ENCODE measurements at places on chromosomes 7 and 10. TPM values are rescaled to one million over a fixed set of nuclear protein-coding genes. Genes with fewer than 3 reads are reported as not detected.

DNA sequence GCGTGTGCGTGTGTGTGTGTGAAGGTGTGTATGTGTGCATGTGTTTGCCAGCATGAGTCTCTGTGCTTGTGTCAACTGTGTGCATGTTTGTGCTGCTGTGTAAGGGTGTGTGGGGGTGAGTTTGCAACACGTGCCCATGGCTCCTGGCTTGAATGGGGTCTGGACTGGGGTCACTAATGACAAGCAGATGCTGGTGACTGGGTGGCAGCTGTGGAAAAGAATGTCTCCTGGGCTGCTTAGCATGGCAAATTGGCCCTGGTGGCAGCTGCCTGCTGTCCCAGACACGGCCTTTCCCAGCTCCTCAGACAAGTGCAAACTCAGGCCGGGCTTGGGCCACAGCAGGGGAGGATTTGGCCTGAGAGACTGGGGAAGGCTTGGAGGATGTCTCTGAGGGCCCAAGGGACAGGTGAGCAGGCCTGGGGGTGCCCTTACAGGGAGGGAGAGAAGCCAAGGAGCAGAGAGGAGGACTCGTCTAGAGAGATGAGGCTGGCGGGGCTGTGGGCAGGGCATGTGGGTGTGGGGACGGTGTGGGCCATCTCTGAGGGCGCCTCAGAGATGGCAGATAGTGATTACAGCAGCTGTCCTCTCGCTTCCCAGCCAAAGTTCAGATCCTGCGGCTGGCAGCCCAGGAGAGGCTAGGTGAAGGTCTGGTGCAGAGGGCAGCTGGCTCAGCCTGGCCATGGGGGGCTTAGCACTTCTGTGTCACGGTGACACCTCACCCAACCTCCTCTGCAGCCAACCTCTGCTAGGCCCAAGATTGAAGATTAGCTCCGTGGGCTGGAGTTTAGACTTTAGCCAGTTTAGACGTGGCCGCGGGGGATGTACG is 1.5 kb downstream of the AQP1 start:
- no peak overlapping the region for H3K4me3 ChIP-seq
- no peak overlapping the region for H3K27ac ChIP-seq
- no peak for DNase-seq
- H3K36me3 ChIP-seq: no peaks in the 10 kb centered on the region

DNA sequence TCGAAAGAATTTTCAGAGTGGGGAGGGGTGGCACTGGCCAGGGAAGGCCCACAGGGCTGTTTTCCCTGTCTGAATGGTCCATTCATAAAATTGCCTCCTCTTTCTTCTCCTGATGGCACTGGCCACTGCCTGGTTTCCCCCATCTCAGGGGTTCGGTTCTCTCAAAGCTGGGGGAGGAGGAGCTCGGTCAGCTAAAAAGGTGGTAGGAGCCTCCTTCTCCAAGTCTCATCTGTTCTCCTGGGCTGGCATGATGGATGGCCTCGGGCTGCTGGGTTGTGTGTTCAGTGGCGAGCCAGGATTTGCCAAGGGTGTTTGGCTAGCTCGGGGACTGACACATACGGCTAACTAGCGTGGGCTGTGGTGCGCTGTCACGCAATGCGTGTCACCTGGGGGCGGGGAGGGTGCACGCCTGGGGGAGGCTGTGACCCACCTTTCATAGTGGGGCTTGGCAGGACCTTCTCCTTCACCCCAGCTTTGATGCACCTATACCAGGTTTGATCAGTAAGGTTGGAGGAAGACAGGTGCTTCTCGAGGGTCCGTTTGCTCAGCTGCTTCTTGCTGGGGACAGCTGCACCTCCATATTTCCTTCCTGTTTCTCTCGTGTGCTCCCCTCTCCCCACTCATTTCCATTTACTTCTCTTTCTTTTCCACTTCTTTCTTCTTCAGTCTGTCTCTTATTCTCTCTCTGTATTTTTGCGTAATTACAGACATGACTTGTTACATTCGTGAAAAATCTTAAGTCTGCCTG is 36.3 kb downstream of the RBM20 start:
- H3K27ac ChIP-seq: no peak overlapping the region
- peaks cover 11% of the 10 kb centered on the region for H3K27me3 ChIP-seq
- H3K36me3 ChIP-seq: no peaks in the 10 kb centered on the region
- no peak overlapping the region for H3K4me3 ChIP-seq

Gene PHYHIPL
- not detected for total RNA-seq

Gene VWDE
- not detected for total RNA-seq
